ENCODE measurements at places on chromosomes 6 and 20. TPM values are rescaled to one million over a fixed set of nuclear protein-coding genes. Genes with fewer than 3 reads are reported as not detected.
A peak's percentile ranks its signal among the peaks of the same experiment; 100 is the strongest.

DNA sequence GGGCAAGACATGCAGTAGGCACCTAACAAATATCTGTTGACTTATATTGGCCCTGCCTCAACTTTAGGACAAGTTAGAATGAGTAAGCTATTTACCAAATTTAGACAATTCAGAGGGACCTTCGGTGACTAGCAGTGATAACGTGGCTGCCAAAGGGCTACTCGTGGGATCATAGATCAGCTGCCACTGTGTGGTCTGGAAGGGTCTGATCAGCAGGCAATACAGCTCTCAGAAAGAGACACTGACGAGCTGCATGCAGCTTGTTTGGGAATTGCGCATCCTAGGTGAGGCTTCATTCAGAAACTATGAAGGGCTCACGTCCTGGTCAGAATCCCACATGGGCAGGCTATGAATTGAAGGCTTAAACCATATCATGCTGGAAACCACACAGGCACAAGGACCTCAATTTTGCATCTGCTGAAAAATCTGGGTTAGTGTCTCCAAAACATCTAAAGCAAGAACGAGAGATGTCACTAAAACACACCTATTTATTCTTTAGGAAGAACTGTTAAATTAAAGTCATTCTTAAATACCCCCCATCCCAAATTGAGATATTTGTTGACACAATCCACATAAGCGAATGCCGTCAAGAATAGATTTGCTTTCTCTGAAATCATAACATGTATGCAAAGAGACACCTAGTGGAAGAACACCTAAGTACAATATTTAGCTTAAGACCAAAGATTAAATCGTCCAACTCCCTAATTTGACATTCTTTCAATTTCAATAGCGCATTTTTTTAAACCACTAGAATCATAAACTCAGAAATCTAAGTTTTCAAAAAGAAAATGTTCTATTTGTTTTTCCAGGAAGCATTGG lies 79.6 kb downstream of the IPCEF1 start:
- DNase-seq = no peak

- no peak for DNase-seq
Observed at GRCh38 chr6:74259981-74260380, 564.0 kb downstream of the CD109 start.

DNA sequence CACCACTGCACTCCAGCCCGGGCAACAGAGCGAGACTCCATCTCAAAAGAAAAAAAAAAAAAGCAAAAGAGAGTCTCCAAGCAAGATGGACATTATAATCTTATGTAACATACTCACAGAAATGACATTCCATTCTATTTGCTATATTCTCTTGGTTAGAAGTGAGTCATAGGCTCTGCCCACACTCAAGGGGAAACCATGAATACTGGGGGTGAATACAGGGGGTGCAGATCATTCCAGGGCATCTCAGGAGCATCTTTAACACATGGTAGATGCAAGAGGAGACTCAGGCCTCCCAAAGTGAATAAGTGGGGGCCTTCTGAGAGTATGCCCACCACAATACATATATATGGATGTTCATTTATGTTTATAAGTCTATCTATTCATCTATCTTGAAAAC lies 18.3 kb upstream of the RANBP9 start:
- no peak for DNase-seq

- DNase-seq = no peak
Observed at GRCh38 chr6:155387481-155387880, 68.2 kb downstream of the NOX3 start.

- peak; percentile 55 for DNase-seq
Observed at GRCh38 chr6:37221585-37222124, 35.9 kb upstream of the TBC1D22B start.

GRCh38 chr6:163226836-163227485 lies 187.6 kb upstream of the QKI start:
- DNase-seq = no peak

- DNase-seq = no peak
Observed at GRCh38 chr6:159168536-159169192, 536 bp upstream of the FNDC1 start.

DNA sequence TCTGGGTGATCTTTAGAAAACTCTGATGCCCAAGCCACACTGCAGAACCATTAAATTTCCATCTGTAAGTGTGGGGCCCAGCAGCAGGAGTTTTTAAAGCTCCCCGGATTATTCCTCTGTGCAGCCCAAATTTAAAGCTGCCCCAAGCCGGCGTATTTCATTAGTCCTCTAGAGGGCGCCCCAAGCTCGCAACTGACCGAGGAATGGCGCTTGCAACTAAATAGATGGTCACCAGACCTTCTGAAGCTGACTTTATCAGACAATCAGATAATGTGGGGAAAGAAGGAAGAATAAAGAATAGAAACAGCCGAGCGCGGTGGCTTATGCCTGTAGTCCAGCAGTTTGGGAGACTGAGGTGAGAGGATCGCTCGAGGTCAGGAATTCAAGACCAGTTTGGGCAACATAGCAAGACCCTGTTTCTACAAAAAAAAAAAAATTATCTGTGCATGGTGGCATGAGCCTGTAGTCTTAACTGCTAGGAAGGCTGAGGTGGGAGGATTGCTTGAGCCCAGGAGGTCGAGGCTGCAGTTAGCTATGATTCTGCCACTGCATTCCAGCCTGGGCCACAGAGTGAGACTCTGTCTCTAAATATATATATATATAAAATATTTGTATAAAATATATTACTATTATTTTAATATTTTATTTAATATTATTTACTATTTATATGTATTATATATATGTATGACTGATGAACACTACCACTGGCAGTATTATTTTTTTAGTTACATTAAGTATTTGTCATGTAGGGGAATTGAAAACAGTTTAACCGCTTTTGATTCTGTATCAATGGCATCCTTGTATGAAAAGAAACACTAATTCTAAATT lies 56.0 kb downstream of the OTOR start:
- DNase-seq = no peak

DNA sequence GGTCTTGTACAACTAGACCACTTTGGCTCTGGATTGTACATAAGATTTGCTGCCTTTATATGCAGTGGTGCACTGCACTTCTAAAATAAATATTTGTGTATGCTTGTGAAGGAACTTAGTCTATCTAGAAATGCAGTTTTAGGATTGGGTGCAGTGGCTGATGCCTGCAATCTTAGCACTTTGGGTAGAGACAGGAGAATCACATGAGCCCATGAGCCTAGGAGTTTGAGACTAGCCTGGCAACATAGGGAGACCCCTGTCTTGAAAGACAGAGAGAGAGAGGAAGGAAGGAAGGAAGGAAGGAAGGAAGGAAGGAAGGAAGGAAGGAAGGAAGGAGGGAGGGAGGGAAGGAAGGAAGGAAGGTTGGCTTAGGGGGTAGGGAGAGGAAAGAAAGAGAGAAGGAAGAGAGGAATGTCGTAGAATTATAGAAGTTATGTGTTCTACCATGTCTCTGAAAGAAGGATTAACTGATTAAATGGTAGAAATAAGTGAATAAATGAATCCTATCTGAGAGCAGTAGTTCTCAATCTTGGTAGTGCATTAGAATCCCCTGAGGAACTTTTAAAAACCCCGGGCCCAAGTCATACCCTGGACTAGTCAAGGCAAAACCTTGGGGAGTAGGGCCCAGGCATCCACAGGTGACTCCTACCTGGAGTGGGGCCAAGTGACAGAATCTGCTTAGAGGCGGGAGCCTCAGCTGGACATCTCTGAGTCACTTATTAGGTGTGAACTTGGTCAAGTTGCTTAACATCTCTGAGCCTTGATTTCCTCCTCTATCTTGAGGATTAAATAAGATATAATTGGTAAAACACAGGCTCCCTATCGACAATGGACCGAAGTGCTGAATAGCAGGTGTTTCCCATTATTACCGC lies 130.3 kb downstream of the ZNF217 start:
- no peak for DNase-seq

GRCh38 chr20:42678895-42679294 lies 510.8 kb downstream of the PTPRT start:
- DNase-seq = no peak

DNA sequence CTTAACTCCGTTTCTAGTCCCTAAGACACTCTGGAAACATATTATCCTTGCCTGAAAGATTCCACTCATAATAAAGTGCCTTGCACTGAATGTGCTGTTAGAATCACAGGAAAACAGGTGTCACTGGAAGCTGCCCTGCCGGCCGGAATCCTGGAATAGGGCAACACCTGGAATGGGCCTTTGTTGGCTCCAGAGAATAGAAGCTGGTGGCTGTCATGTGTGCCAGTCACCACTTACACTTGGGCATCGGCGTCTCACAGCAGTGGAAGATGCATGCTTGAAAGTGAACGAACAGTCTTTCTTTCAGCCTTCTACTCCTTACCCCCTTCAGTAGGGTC lies 90.8 kb upstream of the AFDN start:
- DNase-seq = no peak

- DNase-seq = no peak
Observed at GRCh38 chr20:62080249-62080990, 14.7 kb upstream of the TAF4 start.

- no peak for DNase-seq
Observed at GRCh38 chr6:133540361-133540760, 299.2 kb downstream of the EYA4 start.

DNA sequence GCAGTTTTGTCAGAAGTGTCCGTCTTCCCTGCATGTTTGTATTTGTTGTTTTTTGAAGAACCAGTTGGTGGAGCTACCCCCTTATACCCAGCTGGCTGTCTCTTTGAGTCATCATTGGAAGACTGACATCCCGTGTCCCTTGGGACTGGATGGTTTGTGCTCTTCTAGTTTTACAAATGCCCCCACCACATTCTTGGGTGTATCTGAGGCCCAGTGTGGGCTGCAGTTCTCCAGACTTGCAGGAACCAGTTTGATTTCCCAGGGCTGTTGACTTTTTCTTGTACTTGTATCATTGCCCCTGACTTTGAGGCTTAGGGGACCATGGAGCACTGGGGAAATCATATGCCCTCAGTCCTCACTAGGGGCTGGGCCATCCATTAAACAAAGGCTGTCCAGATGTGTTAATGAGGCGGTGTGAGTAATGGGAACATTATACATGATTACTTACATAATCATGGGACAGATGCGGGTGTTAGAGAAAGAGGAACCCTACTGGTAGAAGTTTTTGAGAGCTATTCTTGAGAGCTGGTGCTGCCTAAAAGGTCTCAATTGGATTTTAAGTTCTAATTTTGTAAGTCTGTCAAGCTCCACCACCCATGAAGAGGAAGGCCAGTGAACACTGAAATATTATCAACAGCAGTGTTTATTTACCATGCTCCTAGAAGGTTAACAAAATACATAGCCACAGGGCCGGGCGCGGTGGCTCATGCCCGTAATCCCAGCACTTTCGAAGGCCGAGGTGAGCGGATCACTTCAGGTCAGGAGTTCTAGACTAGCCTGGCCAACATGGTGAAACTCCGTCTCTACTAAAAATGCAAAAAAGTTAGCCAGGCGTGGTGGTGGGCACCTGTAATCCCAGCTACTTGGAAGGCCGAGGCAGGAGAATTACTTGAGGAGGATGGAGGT lies 8.5 kb downstream of the JARID2 start:
- DNase-seq = no peak

- DNase-seq = no peak
Observed at GRCh38 chr20:45282700-45283550, 23.7 kb upstream of the RBPJL start.

- DNase-seq = no peak
Observed at GRCh38 chr20:9071976-9072726, 3.3 kb downstream of the PLCB4 start.

The HEY2 gene
- 2.7 TPM for total RNA-seq

The VEGFA gene
- total RNA-seq = 102 TPM

The GPR6 gene
- total RNA-seq = not detected

The TCP11 gene
- total RNA-seq = not detected

Data from right atrium auricular region (tissue), 2 donors.